ENCODE measurements at places on chromosomes 11 and 22.

GRCh38 chr11:102451041-102451680 is 1.4 kb downstream of the TMEM123 start:
- no peak for DNase-seq

- DNase-seq, result no peak
Measured at GRCh38 chr11:134561331-134561720, 149.3 kb upstream of the B3GAT1 start.

GRCh38 chr11:117265745-117266144 is 25.4 kb upstream of the BACE1-AS start:
- no peak for DNase-seq

DNA sequence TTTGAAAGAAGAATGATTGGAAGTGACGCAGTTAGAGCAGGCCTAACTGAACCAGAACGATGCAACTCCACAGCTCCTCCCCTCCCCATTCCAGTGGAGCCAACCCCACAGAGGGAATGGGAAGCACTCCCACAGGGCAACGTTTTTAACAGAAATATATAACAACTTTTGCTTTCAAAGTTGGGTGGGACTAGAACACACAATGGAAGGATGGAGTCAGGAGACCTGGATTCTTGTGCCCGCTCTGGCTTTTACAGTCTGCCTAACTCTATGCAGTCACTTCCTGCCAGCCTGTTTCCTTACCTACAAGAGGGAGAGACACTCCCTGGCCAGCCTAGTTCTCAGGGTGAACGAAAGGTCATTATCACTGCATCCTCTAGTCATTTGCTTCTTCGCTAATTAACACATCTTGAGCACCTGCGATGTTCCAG is 75.5 kb downstream of the PACSIN2 start:
- DNase-seq, result no peak

GRCh38 chr11:1041471-1041870 is 5.0 kb upstream of the MUC6 start:
- DNase-seq, result no peak

GRCh38 chr11:119666463-119667131 is 62.4 kb downstream of the NECTIN1 start:
- peak; percentile 89 for DNase-seq
